ENCODE measurements at places on chromosomes 3 and 15.

GRCh38 chr3:12483872-12484197 lies 445 bp upstream of the TSEN2 start:
- no peak for DNase-seq

DNA sequence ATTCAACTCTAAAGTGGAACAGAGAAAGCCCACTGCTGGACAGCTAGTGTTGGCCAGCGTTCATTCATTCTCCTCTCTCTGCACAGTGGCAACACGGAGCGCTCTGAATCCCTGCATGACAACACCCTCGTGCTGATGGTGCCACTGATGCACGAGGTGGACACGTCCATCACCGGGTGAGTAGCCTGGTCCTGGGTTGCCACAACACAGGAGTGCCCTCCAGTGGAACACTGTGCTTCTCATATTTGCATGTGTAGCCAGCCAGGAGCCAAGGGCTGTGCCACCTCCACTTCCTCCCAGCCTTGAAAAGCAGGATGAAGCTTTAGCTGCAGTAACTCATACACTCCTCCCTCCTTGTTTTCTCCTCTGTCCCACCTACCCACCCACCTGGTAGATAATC lies 120.0 kb upstream of the CTDSPL start:
- peak; percentile 4 for DNase-seq

- no peak for DNase-seq
Measured at GRCh38 chr15:43948691-43949325, 122.0 kb downstream of the WDR76 start.

DNA sequence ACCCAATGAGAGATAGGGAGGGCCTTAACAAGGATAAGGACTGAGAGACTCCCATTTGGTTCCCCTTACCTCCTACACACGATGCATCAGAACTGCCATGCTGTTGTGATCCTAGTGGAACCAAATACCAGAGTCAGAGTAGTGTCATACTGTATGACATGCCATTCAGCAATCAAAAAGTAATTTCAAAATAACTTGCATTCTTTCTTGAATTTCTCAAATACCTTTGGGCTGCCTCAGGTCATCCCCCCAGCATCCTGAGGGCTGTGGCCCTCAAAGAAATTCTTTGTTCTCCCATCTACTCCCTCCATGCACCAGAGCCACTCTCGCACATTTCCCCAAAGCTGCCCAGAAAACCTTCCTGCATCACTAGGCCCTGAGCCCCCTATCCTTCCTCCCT lies 68.9 kb upstream of the PPP2R3A start:
- no peak for DNase-seq

GRCh38 chr15:60729850-60730458 lies 251.0 kb upstream of the ICE2 start:
- no peak for DNase-seq

- no peak for DNase-seq
Measured at GRCh38 chr15:52008698-52009434, 10.2 kb upstream of the MAPK6 start.

- DNase-seq: no peak
Measured at GRCh38 chr3:195147649-195148080, 123.3 kb downstream of the XXYLT1 start.

DNA sequence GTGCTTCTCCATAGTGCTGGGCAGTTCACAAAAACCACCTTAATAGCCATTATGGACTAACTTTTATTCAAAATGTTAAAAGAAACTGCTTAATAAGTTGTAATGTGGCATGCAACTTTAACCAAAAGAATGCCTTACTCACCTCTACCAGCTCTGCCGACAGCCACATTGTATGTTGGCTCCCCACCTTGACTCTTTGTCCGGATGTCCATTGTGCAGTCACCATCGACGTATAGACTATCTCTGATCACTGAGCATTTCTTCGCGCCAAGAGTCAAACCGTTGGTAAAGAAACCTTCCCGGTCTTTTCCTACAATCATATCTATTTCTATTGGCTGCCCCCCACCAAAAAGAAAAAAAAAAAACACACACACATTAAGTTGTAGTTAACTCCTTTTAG lies 2.5 kb downstream of the PFN2 start:
- no peak for DNase-seq

- DNase-seq: no peak
Measured at GRCh38 chr3:126459763-126460127, 15.9 kb downstream of the ZXDC start.

DNA sequence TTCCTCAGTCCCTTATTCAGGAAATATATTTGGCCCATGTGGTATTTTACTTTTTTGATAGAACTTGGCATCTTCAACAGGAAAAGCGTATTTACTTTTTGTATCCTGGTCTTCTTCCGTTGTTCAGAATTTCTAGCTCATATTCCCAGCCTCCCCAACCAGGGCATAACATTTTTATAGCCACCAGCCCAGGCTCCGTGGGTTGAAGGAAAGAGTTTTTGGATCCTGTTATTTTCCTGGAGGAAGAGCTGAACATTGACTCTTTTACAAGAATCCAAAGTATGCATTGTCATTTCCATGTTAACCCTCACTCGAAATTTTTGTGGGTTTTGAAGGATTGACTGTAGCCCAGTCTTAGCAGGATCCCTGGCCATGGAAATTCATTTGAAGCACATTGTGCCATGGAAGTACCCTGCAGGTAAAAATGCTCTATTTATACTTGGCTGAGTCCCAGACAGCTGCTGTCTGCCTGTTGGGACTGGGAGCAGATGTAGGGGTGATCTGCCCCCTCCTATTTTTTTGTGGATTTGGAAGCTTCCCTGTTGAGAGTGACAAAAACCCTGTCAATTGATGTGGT lies 98.8 kb downstream of the AKAP13 start:
- DNase-seq: no peak

GRCh38 chr3:42946050-42946449 lies 33.1 kb upstream of the GASK1A start:
- DNase-seq: no peak

DNA sequence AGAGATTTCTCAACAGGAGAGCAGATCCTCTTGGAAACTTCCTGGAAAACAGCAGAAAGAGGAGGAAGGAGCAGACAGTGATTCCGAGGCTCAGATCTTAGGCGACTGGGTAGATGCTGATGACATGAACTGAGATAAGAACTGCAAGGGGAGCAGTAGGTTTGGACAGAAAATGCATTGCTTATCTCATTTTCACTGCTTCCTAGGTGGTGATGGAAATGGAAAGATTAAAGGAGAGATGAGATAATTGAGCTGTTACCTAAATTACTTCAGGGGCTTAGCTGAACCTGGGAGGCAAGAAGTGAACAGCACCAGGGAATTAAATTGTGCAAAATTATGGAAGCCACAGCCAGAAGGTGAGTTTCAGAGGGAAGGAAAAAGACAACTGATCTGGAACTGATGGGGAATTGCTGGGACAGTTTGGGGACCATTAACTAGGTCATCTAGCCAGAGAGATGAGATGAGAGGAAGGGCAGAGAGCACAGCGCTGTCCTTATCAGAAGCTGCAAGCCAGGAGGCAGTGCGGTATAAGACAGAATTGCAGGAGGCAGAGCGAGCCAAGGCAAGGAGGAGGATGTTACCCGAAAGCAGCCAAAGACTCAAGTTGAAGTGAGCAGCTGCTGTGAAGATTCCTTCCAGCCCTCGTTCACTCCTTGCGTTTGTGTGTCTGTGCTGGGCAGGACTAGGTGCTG lies 140.4 kb downstream of the SRGAP3 start:
- DNase-seq: no peak

- DNase-seq: no peak
Measured at GRCh38 chr15:89489376-89489775, 7.0 kb downstream of the RHCG start.

- DNase-seq: no peak
Measured at GRCh38 chr3:133540896-133541674, 32.4 kb upstream of the CDV3 start.

GRCh38 chr3:41188306-41188705 lies 11.0 kb upstream of the CTNNB1 start:
- DNase-seq: no peak

- DNase-seq: no peak
Measured at GRCh38 chr3:107899990-107900651, 190.7 kb downstream of the CD47 start.

GRCh38 chr15:31887246-31887645 lies 143.1 kb upstream of the CHRNA7 start:
- DNase-seq: no peak

DNA sequence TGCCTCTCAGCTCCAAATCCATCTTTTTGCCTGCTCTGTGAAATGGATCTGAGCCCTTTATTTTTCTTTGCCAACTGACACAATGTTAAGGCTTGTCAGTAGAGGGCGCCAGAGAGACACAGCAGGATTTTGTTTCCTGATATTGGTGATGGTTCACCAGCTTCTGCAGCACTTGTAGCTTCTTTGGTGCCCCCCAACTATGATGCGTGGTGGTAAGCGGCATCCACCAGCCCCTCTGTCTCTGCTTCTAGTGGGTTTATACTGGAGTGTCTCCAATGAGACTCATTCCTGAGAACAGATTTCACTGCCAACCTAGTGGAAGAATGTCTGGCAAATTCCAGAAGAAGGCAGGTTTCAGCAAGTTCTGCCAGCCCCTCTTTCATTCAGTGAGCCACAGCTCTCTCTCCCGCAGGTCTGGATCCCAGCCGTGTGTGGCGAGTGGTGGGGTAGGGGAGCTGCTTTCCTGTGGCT lies 471.9 kb upstream of the FRG2C start:
- no peak for DNase-seq

DNA sequence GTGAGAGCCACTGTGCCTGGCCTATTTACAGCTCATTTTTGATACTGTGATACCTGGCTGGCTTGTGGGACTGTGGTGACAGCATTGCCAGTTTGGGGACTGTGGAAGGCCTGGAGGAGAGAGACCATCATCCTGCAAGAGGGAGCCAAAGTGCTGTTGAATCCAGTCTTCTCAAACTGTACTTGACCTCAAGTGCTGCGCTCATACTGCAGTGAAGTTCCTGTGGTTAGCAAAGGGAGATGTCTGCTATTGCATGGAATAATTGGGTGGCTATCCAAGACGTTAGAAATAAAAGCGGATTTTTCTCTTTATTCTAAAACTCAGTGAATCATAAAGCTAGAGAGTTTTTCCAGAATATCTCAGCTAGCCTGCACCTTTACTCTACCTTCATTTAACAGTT lies 83.4 kb downstream of the CCK start:
- DNase-seq: no peak

Data from anterior cingulate cortex (tissue), 58 donors.